Thoracic aorta (tissue), 2 donors: ENCODE measurements at places on chromosomes 7 and 10.

DNA sequence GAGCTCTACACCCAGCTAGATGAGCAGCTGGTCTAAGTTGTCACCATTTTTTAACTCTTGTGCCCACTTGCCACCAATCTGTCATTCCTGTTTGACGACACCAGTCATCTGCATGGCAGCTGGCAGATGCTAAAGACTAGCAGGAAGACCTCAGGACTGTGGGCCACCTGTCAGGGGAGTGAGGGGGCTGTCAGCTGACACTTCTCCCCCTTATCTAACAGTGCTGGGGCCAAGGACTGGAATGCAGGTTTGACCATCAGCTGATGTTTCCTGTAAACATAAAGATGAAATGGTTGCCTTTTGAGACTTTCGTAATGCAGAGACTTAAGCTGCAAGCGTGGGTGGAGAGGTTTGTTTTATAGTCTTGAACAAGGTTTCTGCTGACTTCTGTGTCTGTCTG, 93.5 kb downstream of the WNT2 start:
- DNase-seq, result no peak

GRCh38 chr7:99102809-99103690, 40.9 kb downstream of the SMURF1 start:
- DNase-seq, result no peak

- no peak for DNase-seq
Measured at GRCh38 chr7:3194501-3195141, 106.4 kb upstream of the SDK1 start.

- no peak for DNase-seq
Measured at GRCh38 chr7:77757589-77757988, 40.6 kb downstream of the TMEM60 start.

GRCh38 chr10:3419719-3420495, 247.3 kb upstream of the PITRM1 start:
- DNase-seq, result no peak

- no peak for DNase-seq
Measured at GRCh38 chr10:80280071-80280800, 9.2 kb downstream of the MAT1A start.

DNA sequence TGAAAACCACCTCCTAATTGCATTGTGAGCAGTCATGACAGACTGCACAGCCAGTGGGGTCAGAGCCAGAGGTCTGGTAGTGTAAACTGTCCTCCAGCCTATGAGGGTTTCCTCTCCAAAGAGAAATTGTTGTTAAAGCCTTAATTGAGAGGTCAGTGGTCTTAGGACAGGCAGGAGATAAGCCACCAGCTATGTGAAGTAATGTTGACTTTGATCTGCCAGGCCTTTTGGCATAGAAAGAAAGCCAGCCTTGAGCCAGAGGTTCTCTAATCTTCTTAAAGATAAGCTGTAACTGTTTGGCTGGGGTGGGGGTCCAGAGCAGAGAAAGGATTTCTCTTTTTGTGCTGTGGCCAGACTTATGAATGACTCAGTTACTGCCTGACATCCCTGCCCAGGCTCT, 248.4 kb downstream of the WDR11 start:
- no peak for DNase-seq

DNA sequence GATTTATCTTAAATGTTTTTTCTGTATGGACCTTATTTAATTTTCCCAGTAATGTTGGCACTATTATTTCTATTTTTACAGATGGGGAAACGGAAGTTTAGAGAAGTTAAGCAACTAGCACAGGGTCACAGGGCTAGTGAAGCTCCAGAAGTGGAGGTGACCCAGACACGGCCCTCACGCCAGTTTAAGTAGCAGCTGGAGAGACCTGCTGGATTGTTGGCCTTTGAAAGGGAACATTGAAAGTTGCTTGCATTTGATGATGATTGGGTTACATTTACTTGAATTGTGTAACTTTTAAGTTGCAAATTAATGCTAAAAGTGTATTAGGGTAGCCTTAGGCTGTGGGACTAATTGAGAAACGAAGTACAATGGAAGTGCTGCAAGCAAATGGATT, 25.6 kb downstream of the CDK14 start:
- DNase-seq, result no peak

GRCh38 chr7:12130609-12131008, 80.5 kb upstream of the TMEM106B start:
- no peak for DNase-seq

GRCh38 chr10:119337796-119338432, 130.5 kb downstream of the GRK5 start:
- no peak for DNase-seq

- DNase-seq, result no peak
Measured at GRCh38 chr7:7433811-7434210, 101.9 kb downstream of the COL28A1 start.

DNA sequence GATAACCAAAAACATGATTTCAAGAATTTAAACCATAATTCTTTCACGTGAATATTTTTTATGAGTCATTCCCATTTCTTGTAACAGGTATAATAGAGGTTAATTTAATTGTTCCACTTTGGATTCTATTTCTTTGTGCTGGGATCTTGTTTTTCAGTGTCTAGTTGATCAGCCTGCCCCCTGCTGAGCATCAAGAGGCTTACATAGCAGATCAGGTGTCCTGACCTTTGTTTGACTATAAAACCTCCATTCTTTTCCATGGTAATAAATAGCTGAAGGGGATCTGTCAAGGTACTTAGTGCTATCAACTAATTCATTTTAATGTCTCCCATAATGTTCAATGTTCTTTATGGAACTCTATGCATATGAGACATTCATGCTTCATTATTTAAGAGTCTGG, 4.9 kb downstream of the COL17A1 start:
- DNase-seq, result no peak

DNA sequence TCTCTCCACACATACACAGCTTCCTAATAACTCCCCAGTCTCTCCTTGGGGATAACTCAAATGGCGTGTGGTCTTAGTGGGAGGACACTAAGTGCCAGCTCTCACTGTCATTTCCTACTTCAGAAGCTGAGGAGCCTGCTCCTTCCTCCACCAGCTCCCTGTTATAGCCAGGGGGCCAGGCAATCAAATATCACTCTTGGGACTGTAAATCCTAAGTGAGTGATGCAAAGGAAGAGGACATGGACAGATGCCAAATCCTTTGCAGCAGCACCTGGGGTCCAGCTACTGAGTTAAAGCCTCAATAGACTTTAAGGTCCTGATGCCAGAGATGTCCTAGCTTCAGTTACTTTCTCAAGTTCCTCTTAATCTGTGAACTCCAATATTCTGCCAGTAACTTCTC, 34.1 kb downstream of the SEM1 start:
- DNase-seq, result no peak

DNA sequence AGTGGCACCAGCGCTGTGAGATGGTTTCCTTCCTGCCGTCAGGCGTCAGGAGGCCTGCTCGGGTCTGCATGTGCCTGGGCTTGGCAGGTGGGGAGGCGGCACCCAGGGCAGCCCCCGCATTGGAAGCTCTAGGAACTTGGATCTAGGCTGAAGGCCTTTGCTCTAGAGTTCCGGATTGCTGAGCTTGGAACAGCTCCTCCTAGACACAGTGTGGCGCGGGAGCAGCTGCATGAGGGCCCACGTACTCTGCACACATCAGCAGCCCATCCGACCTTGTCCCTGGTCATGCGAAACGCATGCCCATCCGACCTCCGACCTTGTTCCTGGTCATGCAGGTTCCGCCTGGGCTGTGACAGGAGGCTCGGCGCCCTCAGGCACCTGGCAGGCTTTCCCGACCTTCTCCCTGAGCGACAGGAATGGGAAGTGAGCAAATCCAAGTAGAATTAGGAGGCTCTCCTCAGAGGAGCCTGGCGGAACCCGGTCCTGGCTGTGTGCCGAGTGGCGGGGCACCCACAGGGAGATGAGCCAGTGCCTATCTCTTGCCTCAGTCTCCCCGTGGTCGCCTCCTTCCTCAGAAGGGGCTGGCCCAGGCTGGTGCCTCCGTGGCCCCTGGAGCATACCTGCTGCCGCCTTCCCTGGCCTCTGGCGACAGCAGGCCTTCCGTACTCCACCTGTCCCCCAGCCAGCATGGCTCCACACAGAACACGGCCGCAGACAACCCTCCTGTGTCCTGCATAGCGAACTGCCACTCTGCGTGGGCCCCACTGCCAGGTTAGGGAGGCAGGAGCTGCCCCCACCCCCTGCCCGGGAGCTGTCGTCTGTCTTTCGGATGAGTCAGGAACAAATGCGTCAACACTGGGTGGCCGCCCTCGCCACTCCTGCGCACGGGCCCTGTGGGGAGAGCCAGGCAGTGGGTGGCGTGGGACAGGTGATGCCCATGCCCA, 12.0 kb downstream of the GET4 start:
- no peak for DNase-seq

DNA sequence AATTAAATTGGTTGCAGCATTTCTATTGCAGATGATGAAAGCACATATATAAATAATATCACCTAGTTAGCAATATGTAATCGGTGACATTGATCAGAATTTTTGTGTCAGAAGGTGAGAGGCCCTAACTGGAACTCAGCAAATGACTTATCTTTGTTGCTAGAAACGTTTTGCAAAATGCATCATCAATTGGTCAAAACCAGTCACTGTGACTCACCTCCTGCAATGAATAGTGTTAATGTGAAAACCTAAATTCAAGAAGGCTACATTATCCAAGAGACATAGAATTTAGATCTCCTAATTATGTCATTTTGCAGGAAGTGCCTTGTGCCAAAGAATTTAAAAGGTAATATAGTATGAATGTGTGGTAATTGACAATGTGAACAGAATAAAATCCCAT, 9.8 kb upstream of the PNLIPRP3 start:
- no peak for DNase-seq

GRCh38 chr10:28986117-28986792, 302.6 kb upstream of the LYZL1 start:
- DNase-seq, result no peak
